ENCODE measurements at places on chromosomes 7 and 10.

DNA sequence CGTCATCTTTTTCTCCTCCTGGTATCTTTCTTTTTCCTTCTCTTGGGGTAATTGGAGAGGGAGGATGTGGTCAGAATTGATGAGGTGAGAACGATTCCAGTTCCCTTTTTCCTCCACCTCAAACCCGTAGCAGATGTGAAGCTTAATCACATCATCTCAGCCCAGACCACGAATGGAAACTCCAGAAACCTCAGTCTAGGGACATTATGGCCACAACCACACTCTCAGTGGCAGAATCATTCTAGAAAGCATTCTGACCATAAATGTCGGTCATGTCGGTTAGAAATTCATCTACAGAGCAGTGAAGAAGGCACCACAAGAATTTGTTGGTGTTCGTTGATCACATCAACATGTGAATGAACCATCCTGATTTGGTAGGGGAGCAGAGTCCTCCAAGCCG is 78.7 kb downstream of the GATA3 start:
- DNase-seq, result peak; percentile 52

DNA sequence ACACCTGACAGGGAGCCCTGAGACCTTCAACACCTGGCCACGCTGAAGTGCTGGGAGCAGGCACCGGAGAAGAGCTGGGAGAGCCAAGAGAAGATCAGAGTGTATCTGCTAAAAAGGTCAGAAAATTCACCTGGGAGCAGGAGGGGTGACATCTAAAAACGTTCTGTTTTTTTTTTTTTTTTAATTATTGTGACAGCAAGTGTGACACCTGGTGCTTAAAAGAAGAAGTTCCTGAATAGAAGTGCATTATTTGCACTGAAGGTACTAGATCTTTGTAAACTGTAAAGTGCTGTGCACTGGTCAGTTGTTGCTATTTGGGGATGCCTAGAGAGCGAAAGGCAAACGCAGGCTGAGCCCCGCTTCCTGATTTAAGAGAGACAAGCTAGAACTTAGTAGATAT is 422.0 kb downstream of the PLXNA4 start:
- DNase-seq, result no peak

DNA sequence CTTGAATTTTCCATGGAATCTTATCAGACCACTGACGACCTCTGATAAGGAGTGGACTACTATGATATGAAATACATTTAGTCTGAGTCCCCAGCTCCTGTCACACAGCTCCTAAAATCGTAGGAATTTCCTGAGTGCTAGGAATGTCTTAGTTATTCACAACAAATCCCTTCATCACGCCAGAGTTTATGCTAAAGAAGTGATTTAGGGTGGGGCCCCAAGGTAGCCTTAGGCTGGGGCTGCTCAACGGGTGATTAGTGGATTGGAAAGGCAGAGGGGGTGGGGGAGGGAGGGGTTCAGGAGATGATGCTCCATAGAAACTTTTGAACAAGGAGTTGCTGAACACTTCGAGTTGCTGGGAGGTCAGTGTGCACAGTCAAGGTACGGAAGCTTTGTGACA is 7.0 kb upstream of the TET1 start:
- no peak for DNase-seq

GRCh38 chr10:71269301-71270288 is 49.5 kb upstream of the SLC29A3 start:
- no peak for DNase-seq

GRCh38 chr10:80464557-80465450 is 10.7 kb downstream of the TSPAN14 start:
- no peak for DNase-seq
